ENCODE measurements at places on chromosomes 4 and X.

DNA sequence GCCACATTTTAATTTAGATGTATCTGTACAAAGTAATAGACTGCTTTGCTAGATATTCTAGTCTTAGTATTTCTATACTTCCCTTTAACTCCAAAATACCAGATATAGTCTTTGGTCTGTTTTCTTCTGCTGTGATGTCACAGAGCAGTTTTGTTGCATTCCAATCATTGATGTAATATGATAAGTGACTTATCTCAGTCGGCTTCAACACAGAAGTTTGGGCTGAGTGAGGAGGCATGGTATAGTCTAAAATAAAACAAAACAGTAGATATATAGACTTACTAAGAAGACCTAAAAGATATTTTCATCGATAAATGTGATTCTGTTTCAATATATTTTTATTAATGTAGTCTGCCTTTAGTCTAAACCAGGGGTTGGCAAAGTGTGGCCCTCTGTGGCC is 169.9 kb downstream of the DCK start:
- DNase-seq, result no peak

DNA sequence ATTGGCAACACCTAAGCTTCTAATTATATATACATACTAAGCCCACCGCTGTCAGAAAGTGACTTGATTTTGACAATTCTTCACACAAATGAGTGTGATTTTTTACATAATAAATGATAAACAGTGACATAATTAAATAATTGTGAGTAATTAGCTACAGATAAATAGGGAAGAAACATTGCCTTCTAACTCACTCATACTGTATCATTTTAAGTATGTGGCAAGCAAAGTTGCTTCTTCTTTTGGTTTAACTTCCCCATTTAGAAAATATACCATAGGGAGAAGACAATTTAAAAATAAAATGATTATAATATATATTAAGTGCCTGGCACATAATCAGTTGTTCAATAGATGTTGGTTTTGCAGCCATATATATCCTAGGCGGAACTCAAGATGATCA is 644.2 kb downstream of the FSTL5 start:
- no peak for DNase-seq

DNA sequence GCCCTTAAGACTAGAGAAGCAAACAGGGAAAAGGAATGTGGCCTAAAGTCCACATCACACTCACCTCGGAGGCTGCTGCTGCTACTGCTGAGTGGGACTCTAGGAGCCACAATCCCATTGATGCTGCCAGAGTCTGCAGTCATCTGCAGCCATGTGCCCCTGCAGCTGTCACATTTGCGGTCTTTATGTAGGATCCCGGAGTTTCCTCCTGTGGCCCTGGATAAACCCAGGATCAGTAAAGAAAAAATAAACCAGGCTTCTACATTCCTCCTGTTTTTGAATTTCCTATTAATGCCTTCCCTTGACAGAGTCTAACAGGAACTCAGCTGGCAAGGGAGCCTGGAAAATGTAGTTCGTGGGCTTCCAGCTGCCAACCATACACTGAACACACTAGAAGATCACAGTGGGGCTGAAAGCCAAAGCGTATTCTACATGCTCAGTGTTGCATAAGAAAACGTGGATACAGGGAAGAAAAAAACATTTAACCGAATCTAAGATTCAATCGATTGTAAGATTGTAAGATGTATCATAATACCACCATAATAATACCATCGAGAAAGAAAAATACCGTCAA is 10.3 kb upstream of the PHEX start:
- no peak for DNase-seq

DNA sequence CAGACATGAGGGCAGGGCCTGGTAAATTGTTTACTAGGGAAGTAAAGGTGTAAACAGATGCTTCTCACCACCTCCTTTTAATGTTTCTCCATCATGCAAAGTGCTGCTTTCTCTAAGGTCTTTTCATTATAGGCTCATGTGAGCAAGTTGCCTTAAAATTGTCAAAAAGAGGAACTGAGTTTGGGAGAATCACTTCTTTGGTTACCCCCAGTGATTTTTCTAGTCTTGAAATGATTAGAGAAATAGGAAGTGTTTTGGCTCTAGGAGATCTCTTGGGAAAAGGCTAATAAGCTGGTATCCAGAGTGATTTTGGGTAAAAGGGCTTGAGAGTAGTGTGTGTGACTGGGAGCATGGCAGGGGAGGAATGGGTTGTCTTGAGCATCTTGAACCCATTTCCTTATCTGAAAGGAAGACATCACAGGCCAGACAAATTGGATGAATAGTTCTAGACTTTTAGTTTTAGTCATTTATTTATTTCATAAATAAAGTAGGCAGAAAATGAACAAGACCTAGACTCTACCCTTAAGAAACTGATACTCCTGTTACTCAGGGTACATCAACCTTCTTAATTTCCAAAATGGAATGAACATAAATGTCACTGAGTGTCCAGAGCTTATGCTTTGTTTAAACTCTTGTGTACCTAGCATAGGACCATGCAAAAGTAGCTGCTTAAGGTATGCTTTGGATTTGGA is 14.2 kb downstream of the GRPR start:
- DNase-seq, result no peak

GRCh38 chrX:151396042-151396824 is 773 bp upstream of the VMA21 start:
- DNase-seq, result peak; percentile 29

DNA sequence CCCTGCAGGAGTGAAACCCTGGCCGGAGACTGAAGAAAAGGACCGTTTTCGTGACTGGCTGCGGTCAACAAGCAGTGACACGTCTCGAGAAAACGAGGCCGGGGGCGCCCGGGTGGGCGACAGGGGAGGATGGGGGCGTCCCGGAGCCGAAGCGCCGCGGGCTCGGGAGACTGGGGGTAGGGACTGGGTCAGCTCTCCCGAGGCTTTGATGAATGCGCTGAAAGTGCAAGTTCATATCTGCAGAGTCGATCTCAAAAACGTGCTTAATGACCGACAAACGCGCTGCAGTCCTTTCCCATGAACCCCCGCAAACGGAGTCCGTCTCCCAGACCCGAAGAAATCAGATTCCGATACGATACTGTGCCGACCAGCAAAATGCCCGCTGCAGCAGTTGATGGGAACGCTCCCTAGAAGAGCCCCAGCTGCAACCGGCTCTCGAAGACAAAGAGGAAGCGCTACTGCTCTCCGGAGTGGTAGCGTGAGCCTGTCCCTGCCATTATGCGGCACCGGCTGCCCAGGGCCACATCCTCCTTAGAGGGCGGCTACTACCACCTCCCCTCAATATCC is 806 bp upstream of the CD99L2 start:
- peak; percentile 1 for DNase-seq

DNA sequence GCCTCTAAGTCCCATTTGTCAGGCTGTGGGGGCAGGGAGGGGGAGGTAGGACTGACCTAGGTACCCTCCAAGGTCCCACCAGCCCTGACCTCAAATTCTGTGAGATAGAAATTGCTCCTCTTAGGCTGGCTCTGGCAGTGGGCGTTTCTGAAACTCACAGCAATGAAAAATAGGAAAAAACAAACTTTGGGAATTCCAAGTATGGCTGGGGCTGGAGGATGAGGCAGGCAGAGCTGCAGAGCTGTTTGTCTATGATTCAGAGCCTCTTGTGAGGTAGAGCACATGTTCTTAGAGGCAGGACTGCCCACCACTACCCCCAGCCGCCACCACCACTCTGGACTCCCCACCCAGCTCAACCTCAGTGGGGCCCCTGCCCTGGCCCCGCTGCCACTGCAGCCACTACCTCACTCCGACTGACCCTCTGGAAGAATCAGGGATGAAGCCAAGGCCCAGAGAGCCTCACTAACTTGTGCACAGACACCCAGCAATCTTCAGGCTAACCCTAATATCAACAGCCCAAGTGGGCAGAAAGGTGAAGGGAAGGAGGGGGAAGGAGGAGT is 98.2 kb downstream of the PJA1 start:
- no peak for DNase-seq

DNA sequence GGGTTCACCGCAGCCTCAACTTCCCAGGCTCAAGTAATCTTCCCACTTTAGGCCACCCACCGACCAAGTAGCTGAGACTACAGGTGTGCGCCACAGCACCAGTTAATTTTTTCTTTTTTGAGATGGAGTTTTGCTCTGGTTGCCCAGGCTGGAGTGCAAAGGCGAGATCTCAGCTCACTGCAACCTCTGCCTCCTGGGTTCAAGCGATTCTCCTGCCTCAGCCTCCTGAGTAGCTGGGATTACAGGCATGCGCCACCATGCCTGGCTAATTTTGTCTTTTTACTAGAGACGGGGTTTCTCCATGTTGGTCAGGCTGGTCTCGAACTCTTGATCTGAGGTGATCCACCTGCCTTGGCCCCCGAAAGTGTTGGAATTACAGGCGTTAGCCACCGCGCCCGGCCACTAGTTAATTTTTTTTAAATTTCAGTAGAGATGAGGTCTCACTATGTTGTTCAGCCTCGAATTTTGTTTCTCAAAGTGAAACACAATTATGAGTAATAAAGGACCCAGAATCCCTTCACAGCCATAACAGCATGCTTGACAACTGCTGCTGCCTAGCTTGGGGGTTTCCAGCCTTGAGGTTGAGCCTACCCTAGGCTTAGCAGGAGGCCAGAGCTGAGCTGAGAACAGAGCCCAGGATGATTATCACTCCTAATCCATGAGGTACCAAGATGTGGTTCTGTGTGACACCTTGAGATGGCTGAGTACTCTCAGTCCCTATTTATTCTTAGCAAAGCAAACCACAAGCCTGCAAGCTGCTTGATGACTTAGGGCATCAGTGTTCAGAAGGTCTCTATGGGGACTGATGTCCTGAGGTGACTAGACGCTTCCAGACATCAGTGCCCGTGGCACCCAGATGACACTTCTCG is 41.6 kb upstream of the NKRF start:
- peak; percentile 84 for DNase-seq
